ENCODE measurements at places on chromosomes 5 and 9.

DNA sequence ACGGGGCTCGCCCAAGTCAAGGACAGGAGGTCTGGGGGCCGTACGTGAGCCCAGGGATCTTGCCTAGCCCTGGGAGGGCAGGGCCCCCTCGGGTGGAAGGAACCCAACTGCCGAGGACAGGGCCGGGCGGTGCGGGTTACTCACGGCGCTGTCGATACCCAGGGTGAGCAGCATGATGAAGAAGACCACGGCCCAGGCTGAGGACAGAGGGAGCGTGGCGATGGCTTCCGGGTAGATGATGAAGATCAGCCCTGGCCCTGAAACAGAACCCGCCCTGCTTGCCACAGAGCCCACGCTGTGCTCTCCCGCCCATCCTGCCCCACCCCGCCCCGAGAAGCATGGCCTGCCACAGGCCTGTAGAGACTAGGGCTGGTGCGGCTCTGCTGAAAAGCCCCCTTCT, 34.1 kb downstream of the SLC6A3 start:
- no peak for DNase-seq

DNA sequence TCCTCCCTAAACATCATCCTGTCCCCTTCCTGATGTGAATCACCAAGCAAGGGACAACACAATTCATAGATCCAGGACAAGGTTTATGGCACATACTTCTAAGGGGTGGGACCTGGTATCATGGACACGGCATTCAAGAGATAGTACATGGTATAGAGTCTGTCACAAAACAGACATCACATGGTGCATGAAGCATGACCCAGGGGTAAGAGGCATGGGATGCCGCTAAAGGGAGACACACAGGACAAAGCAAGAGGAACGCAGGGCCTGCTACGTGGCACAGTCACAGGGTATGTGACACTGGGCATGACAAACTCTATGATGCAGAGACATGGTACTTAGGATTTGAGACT, 20.7 kb downstream of the GSN start:
- no peak for DNase-seq

- peak; percentile 62 for DNase-seq
Measured at GRCh38 chr9:14326264-14326826, 12.4 kb upstream of the NFIB start.

- no peak for DNase-seq
Measured at GRCh38 chr9:116322521-116322920, 168.9 kb downstream of the PAPPA start.

- no peak for DNase-seq
Measured at GRCh38 chr5:111855356-111855755, 98.4 kb upstream of the NREP start.

- DNase-seq = no peak
Measured at GRCh38 chr5:136853971-136854370, 488.6 kb upstream of the TRPC7 start.

GRCh38 chr9:33043671-33044070, 18.6 kb downstream of the DNAJA1 start:
- no peak for DNase-seq
